CD4-positive, alpha-beta T cell treated with Interleukin-2 at 100 ng/mL for 4 hours (primary cell): ENCODE measurements at places on chromosomes 2 and 18.

DNA sequence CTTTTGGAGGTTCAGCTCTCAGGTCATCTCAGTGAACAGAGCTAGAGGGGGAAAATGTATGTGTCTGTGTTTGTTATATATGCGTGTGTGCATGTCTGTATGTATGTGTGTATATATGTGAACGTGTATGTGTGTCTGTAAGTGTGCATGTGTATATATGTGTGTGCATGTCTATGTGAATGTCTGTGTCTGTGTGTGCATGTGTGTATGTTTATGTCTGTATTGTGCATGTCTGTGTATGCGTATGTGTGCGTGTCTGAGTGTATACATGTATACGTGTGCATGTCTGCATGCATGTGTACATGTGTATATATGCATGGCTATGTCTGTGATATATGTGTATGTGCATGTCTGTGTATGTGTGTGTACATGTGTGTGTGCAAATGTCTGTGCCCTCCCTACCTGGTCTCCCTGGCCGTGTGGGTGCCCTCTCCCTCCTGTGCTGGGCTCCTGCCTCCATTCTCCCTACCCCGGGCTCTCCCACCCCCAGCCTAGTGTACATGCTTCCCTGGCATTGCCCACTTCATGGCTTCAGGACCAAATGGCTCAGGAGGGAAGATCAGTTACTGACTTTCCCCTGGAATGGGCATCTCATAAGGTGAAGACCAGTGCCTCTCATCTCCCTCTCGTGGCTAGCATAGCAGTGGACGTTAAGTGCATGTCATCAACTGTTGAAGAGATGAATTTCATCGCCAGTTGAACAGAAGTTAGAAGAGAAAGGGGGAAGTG lies 49.9 kb downstream of the TRAF3IP1 start:
- DNase-seq, result no peak

DNA sequence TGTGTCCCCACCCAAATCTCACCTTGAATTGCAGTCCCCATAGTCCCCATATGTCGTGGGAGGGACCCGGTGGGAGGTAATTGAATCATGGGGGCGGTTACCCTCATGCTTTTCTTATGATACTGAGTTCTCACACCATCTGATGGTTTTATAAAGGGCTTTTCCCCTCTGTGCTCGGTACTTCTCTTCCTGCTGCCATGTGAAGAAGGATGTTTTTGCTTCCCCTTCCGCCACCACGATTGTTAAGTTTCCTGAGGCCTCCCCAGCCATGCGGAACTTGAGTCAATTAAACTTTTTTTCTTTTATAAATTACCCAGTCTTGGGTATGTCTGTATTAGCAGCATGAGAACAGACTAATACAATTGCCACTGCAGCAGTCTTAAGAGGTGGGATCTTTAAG lies 134.9 kb downstream of the LTBP1 start:
- no peak for DNase-seq

GRCh38 chr2:127609031-127609751 lies 36.8 kb upstream of the GPR17 start:
- no peak for DNase-seq

DNA sequence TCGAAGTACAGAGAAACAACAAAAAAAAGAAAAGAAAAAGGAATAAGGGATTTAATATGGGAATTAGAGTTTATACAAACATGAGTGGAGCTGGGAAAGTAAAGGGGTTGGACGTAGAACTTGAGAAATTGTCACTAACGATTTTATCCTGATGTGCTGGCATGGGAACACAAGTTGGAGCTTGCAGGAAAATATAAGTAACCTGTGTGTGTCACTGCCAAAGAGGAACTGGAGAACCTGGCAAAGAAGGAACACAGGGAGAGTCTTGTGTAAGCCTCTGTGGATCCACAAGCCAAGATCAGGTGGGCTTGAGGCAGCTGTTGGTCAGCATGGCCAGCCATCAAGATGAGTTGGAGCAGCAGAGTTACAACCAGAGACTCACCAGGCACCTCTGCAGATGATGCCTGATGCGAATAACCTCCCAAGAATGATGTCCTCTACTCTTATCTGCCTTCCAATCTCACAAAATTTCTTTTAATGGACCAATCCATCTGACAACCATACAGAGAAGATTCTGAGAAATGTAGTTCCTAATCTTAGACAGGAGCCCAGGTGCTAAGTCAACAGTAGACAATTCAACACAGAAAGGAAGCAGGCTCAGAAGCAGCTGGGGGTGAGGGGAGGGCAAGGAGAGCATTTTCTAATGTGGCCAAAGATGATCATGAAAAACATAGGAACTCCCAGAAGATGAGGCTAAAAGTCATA lies 77.0 kb upstream of the SPOPL start:
- no peak for DNase-seq

DNA sequence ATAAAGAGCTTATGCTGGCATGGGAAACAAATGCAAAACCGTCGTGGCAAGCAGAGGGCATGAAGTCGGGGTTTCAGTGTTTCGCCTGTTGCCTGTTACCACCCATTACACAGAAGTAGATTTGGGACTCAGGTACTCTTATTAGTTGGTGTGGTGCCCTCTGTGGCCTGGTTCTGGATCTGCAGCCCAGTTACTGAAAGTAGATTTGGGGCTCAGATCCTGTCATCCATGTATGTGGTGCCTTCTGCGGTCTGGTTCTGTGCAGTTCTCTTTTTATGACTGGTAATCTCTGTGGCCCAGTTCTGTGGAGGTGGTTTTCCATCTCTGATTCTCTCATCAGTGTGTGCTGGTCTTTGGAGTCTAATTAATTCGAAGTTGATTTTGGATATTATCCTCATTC lies 45.2 kb downstream of the ADNP2 start:
- peak; percentile 40 for DNase-seq

DNA sequence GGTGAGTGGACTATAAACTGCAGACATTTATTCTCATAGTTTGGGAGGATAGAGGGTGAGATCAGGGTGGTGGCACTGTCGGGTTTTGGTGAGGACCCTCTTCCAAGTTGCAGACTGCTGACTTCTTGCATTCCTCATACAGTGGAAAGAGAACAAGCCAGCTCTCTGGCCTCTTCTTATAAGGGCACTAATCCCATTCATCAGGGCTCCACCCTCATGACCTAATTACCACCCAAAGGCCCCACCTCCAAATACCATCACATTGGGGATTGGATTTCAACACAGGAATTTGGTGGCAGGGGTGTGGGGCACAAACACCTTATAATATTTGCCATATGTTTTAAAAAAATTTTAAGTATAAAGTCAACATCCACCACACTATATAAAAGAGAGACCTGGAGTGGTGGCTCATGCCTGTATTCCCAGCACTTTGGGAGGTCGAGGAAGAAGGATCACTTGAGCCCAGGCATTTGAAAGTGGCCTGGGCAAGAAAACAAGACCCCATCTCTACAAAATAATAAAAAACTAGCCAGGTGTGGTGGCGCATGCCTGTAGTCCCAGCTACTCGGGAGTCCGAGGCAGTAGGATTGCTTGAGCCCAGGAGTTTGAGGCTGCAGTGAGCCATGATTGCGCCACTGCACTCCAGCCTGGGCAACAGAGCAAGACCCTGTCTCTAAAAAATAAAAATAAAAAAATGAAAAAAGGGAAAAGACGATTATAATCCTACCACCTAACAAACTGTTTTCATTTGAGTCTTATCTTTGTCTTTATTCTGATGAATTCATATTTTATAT lies 44.0 kb downstream of the TCF7L1 start:
- DNase-seq, result no peak

DNA sequence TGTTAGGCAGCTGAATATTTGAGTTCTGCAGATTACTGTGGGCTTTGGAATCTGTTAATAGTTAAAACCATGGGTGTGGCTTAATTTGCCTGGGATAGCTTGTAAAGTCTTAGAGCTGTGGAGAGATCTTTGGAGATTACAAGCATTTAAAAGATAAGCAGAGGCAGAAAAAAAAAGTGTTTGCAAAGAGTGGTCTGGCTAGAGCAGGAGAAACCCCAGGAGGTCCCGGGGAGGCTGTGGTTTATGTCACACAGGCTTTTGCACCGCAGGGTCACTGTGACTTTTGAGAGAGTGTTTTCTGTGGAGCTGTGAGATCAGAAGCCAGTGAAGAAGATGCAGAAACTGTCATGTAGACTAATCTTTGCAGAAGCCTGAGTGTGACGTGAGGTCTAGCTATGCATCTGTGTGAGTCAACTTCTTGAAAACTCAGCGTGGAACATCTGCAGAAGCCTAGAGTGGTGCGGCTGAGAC lies 49.0 kb downstream of the SETBP1 start:
- peak; percentile 72 for DNase-seq

DNA sequence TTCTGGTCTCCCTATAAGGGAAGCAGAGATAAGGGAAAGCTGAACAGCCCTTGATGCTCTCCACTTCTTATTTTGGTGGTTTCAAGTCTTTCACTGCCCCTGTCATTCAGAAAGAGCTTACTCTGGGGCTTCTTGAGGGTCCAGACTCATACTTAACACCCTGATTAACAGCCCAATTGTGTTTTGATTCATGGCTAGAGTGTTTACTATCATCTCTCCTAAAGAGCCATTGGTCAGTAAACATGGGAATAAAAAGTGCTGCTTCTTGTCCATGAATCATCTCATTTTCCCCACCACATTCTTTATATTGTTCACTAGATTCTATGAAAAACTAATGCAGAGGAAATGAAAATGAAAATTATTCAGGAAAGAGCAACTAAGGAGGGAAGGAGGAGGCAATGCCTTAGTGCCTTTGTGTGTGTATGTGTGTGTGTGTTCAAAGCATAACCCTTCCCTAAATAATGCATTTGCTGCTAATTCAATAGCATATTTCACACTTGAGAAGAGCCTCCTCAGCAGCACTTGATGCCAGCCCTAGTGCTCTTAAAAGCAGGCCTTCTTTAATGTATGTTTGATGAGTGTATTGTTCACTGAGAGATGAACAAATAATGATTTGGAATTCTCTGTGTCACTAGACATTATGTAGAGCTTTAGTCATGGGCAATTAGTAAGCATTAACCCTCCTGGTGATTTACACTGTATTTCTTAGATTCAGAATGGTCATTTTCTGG lies 63.5 kb downstream of the DCC start:
- no peak for DNase-seq

DNA sequence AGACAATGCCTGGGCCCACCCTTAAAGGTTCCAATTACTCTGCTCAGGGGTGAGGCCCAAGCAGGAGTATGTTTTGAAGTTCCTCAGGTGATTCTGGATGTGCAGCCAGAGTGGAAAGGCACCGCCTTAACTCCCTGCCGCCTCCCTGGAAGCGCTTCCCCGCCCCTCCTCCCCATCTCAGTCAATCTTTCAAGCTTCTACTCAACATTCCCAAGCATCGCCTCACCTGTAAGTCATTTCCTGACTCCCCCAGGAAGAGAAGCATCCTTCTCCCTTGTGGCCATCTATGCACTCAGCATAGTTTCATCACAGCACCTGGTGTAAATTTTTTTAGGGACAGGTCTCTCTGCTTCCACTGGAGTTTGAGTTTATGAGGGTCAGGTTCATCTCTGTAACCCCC lies 67.5 kb downstream of the MYL12B start:
- no peak for DNase-seq

DNA sequence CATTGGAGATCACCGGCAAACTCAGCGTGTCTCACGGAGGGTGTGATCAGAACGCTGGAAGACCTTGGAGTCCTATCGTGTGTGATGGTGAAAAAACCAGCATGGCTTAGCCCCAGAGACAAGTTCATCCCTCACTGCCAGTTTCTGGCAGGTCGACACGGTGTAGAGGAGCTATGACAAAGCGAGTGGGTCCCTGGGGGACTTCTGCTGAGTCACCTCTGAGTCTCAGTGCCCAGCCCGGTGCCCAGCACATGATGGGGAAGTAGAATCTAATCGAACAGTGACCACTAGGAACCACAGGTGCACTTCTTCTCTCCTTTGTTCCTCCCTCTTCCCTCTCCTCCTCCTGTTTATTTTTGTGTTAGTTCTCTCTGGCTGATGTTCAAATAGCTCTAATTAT lies 45.9 kb upstream of the KCNF1 start:
- no peak for DNase-seq
